ENCODE measurements at places on chromosomes 5 and 9.

DNA sequence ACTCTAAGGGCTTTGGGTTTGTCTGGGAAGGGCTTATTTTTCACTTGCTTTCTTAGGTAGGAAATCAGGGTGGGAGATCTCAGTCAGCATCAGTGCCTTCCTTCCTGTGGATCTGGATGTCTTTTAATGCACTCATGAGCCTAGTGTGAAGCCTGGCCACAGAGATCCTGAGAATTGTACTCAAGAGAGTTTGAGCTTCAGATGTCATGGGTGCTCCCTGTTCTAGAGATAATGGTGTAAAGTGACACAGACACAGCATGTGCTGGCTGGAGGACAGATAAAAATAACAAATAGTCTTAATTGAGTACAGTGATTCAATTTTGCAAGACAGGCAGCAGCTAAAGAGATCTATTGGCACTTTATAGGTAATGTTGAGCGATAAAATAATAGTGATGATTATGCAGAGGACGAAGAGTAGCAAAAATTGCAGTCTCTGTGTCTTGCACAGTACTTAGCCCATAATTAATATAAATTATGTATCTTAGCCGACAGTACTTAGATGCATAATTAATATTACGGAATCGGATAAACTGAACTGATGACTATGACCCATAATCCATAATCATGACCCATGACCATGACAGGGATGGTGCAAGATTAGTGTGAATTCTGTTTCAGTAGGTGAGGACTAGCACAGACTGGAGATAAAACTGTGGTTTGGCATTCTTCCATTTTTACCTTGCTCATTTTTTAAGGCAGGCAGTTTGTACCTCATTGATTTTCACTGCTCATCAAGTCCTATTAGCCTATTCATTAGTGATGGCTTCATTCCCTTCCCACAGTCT is 408.7 kb upstream of the PIK3R1 start:
- DNase-seq: no peak

GRCh38 chr5:14413331-14413750 is 168.3 kb upstream of the OTULINL start:
- DNase-seq: no peak

DNA sequence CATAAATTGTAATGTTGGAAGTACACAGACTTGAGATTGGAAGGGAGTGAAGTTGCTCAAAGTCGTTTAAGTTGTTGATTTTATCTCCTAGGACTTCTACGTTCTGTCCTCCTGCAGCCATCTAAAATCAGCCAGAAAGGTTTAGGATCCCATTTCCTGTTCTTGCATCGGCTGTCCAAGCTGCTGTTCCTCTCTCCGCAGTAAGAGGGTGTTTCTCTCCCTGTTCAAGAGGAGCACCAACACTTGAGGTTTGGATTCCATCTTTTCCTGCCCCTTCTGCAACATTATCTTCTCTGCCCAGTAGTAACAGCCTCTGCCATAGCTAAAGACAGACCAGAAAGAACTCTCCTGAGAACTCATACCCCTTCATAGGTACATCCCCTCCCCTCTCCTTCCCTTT is 373.4 kb downstream of the GADD45G start:
- DNase-seq: peak; percentile 62

GRCh38 chr5:57805170-57805569 is 322.6 kb upstream of the ACTBL2 start:
- DNase-seq: no peak

DNA sequence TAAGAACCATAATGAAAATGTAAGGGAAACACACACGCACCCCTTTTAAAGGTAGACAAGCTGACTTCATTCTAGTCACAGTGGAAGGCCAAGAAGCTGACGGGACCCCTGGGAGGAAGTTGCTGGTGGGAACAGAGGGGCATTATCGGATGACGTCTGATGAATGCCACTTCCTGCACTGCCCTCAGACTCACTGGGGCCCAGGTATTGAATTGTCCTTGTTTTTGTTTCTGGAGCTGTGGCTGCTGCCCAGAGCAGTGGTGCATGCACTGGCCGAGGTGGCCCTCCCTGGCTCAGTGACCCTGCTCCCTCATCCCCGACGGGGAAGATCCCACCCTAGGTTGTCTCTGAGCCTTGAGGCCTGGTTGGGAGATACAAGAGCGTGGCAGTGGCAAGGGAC is 15.3 kb upstream of the RPL26L1 start:
- DNase-seq: no peak

DNA sequence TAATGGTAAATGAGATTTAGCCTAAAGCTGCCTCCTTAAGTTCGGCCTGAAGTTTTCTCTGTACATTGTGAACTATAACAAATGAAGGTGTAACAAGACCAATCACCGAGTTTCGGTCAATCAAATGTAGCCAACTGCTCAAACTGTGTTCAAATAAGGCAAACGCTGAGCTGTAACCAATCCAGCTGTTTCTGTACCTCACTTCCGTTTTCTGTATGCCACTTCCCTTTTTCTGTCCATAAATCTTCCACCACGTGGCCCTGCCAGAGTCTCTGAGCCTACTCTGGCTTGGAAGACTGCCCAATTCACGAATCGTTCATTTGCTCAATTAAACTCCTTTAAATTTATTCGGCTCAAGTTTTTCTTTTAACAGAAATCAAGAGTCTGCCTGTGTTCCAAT is 193.5 kb upstream of the KLF9 start:
- DNase-seq: no peak

DNA sequence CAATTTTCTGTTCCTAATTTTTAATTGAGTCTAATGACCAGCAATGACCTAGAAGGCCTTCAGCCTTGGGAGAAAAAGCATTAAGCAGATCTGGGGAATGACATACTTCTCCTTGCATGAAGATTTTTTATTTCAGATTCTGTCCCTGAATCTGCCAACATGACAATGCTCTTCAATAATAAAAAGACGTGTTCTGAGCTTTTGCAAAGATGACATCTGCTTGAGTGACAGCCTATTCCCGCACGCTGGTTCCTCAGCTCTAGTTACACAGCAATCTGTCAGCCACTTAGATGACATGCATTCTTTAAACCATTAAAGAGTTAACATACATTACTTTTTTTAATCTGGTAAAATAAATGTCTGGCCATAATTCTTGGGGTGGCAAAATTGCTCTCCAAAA is 129.3 kb upstream of the CDH6 start:
- DNase-seq: no peak

DNA sequence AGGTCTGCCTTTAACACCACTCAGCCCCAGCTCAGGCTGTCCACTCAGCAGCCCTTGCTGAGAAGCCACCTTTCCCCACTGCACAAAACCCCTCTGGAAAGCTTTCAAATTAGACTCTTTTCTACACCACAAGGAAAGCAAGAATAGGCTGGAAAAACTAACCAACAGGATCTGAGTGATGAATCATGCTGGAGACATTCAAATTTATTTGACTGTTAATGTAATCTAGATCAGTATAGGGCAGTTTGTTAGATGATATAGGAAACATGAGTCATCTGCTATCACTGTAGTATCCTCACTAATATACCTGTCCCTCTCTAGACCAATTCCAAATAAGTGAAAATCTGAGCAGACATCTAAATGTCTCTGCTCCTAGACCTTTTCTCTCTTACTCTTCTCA is 127.8 kb upstream of the PAM start:
- no peak for DNase-seq

DNA sequence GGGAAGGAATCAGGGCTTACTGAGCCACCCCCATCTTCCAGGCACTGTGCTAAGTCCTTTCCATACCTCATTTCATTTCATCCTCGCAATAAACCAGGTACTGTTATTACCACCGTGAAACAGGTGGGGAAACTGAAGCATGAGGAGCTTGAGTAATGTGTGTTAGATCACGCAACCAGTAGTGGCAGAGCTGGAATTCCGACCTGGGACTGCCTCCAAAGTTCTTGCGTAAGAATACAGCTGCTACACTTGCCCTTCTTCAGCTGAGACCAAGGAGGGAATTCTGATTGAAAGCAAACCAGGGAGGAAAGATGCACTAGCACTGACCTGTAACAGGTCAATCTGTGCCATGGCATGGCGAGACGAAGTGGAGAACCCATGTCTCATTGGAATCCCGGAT is 113.4 kb upstream of the MSX2 start:
- DNase-seq: no peak

- no peak for DNase-seq
These were observed 294.0 kb downstream of the ZNF608 start for GRCh38 chr5:124452412-124452811.

DNA sequence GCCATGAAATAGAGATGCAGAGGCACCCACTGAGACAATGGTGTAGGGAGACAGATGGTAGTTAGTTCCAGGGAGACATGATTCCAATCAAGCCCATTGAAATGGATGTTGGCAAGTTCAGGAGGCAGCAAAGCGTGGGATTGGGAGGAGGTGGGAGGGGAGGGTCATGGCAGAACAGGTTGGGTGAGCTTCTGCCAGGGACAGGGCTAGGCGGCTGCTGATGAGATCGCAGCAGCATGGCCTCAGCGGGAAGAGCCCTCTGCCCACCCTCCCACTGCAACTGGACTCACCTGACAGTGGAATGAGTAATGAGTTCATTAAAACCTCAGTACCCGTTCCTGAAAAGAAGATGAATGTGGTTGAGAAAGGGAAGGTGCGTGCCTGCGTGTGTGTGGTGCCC is 418.2 kb downstream of the CDK5RAP2 start:
- DNase-seq: no peak

- DNase-seq: no peak
These were observed 9.1 kb downstream of the FBP2 start for GRCh38 chr9:94584555-94584954.

DNA sequence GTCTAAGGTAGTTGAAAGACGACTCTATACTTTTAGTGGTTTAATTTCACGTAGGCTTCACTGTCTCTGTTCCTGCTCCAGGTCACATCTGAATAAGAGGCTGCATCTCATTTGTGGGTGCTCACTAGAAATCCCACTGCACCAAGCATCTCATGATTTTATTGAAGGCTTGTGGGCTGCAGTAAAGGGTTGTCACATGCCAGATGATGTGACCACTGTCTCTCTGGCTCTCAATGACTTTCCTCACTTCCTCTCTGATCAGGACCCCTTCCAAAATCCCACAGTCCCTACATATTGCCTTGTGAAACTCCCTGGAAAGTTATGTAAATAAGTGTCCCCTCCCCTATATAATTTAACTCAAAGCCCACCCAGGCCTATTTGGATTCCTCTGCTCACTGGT is 8.9 kb upstream of the ZCCHC10 start:
- DNase-seq: no peak

- no peak for DNase-seq
These were observed 56.3 kb downstream of the CETN3 start for GRCh38 chr5:90353254-90353653.

DNA sequence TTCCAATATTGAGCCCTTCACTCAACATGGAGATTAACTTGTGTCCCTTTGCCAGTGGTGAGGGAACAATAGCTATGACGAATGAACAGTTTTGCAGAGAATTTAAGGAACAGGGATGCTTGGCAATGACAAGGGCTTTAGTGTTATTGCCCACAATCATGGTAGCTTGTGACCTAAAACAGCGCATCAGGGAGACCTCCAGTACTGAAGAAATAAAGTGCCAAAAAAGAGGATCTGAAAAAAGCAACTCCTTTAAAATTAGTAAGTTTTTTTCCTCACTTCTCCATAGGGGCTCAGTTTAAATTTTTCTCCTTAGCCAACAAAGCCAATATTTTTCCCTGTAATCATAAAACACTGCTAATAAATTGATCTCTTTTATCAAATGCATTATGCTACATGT is 41.8 kb upstream of the PAM start:
- no peak for DNase-seq

GRCh38 chr9:103444176-103444575 is 449.0 kb downstream of the CYLC2 start:
- no peak for DNase-seq

GRCh38 chr5:10354048-10354872 is 765 bp downstream of the MARCHF6 start:
- peak; percentile 20 for DNase-seq

DNA sequence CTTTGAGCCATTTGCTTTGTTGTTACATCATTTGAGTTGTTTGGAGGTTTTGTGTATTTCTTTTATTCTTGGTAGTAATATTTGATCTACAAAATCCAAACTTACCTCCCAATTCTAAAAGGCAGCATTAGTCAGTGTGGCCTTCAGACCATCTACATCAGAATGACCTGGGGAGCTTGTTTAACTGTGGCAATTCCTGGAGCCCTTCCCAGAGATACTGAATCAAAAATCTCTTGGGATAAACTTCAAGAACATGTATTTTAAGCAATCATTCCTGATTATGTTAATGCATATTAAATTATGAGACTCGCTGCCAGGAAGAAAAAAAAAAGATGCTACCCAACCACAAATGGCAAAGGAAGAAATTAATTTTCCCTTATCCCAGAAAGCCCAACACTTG is 268.9 kb upstream of the PDE4D start:
- DNase-seq: no peak

DNA sequence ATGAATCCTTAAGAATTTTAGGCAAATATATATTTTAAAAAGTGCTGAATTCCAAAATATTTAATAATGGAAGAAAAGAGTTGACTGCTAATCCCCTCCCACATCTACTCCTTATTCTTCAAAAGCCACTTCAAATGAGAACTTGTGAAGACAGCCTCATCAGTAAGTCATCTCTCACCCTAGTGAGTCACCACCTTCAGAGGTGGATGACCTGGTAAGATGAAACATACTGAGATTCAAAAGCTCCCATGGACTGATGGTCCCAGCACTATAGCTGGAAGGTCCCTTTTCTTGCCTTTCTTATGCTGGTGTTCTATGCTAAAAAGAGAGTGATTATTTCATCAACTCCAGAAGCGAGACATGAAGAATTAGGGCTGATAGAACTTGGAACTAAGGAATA is 37.8 kb upstream of the SPDL1 start:
- no peak for DNase-seq

- no peak for DNase-seq
These were observed 92.3 kb downstream of the PTCD2 start for GRCh38 chr5:72412283-72413055.

DNA sequence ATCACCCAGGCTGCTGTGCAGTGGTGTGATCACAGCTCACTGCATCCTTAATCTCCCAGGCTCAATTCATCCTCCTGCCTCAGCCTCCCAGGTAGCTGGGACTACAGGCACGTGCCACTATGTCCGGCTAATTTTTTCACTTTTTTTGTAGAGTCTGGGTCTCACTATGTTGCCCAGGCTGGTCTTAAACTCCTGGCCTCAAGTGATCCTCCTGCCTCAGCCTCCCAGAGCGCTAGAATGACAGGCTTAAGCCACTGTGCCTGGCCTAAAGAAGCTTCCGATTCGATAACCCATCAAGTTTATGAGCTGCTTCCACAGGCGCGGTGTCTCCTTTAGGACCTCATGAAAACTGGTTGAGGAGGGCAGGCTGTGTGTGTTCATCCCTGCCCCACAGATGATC is 16.2 kb downstream of the COL27A1 start:
- DNase-seq: no peak

GRCh38 chr5:172553903-172554302 is 87.2 kb upstream of the NEURL1B start:
- DNase-seq: no peak

- no peak for DNase-seq
These were observed 8.5 kb downstream of the PCDH12 start for GRCh38 chr5:141949511-141949910.
